GM23248 (cell line): ENCODE measurements at places on chromosomes 7 and 10.

DNA sequence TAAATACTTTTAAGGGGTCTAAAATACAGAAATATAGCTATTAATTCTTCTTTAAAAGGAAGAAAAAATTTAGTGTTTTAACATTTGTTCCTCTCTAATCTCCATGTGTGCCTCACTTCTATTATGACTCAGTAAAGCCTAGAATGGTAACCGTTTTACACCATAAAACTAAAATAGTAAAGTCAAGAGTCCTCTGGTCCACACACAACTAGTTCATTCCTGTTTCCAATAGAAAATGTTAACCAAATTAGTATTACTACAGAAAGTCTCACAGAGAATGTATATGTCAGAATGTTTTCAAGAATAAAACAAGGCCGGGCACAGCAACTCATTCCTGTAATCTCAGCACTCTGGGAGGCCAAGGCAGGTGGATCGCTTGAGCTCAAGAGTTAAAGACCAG is 55.8 kb downstream of the CNOT4 start:
- DNase-seq: no peak

DNA sequence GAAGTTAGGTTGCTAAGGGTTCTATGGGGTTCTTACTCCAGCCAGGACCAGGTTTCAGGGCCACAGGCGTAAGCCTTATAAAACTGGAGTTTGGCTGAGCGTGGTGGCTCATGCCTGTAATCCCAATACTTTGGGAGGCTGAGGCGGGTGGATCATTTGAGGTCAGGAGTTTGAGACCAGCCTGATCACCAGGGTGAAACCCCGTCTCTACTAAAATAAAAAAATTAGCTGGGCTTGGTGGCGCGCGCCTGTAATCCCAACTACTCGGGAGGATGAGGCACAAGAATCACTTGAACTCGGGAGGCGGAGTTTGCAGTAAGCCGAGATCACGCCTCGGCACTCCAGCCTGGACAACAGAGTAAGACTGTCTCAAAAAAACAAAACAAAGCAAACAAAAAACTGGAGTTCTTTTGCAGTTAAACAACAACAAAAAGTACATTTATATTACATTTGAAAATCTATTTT is 347 bp upstream of the RRP12 start:
- DNase-seq: no peak

DNA sequence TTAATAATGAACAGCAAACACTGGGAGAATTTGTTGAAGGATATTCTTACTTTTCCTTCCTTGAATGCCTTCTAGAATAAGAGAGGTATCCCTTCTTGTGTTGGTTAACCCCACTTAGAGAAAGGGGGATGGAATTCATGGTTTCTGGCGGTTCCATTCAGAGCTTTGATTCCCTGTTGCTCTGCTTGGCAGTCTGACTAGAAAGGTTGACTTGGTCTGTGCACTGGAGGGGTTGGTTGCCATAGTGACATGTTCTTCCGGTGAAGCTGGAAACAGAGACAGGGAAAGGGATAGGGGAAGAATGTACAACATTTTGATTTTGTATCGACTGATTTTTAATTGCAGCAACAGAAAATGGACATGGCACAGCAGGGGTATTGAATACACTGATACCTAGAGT is 2.5 kb downstream of the TMEM178B start:
- DNase-seq: no peak

- no peak for DNase-seq
Observed at GRCh38 chr10:119477444-119477843, 65.1 kb downstream of the RGS10 start.

DNA sequence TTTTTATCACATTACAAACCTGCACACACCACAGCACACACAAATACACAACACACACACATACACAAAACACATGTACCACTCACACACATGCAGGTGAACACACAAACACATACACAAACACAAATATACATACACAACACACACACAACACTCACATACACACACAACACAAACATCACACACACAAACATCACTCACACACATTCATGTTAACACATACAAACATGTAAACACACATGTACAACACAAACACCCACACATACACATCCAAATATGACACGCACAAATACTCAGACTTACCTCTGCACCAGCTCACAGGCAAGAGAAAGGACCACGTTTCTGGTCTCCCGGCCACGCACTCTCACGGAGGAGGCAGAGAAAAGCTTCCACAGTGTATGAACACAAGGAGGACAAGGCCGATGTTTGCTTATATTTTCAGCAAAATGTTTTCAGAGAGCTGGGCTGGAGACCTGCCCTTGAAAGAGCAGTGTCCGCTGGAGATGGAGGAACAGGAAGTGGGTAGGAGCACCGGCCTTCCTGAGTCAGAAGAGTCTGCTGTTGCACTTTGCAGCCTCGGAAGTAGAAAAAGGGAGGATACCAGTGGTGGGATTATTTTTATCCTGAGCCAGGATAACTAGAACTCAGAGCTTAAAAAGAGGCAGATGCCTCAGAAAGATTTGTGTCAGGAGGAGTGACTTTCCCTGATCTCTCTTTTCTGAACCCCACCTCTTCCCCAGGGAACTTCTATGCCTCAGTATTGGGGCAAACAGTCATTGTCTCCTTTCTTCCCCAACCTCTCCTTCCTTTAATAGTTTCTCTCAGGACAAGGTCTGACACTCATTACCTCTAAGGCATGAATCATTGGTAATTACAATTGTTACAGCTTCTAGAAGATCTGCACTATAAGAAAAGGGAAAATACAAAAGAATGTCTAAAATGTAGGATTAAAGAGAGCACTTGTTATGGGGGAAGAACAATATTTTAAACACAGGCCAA is at the start of gene GIMAP6:
Gene GIMAP6 (minus strand): TSS at position 520 of the 999 bp plus-strand sequence. CDS start 2,243 bp downstream, outside the sequence.
- DNase-seq: no peak

DNA sequence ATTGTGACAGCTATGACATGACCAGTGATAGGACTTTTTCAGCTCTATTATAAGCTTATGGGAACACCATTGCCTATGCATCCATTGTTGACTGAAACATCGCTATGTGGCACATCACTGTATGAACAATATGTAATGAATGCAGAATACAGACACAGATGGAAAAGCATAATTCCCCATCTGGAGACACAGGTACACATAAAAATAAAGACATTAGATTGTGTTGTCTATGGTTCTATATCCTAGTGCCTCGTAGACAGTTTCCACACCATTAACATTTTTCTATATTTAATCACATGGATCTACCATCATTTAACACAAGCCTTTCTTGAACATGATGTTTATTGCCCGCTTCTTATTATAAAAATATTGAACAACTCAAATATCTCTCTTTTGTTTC is 96.3 kb upstream of the STK17A start:
- no peak for DNase-seq
